ENCODE measurements at places on chromosomes 2 and 18.

DNA sequence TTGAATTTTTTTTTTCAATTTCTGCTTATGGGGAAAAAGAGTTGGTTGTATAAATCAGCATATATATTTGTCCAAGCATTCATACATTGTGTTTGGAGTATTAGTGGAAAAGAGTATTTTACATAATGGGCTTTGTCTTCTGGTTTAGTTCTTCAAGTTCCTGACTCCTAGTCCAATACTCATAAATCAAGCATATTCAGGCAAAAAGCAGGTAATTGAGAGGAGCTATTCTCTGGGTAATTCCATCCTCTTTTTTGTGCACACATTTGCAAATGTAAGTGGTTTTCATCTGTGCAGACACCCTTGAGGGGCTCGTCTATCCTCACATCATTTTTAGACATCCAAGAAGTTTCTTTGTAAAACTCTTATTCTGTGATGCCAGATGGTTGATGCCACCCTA is 337.2 kb downstream of the ARHGAP15 start:
- DNase-seq, result no peak

DNA sequence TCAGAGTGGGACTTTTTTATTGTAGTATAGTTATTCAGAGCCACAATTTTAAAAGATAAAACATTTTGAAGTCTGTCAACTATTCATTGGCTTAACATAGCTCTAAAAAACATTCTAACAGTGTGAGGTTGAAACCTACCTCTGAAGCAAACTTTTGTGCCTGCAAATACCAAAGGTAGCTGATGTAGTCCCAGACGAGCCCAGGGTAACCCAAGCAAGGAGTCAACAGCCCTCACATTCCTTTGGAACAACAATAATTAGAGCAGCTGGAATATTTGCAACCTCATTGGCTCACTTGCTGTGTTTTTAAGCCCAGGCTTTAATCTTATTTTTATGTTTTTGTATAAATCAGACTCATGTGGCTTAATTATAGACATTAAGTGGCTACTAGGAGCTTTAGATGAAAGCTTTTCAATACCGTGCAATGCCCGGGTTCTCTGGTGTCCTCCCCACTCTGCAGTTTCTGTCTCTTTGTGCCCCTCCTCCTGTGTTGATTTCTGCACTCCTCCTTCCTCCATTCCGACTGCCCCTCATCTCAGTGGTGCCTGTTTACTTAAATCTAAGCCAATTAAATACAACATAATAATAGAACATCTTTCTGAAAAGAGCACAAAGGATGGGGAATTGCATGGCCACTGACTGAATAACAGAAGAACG is 157.9 kb upstream of the UNC80 start:
- no peak for DNase-seq

DNA sequence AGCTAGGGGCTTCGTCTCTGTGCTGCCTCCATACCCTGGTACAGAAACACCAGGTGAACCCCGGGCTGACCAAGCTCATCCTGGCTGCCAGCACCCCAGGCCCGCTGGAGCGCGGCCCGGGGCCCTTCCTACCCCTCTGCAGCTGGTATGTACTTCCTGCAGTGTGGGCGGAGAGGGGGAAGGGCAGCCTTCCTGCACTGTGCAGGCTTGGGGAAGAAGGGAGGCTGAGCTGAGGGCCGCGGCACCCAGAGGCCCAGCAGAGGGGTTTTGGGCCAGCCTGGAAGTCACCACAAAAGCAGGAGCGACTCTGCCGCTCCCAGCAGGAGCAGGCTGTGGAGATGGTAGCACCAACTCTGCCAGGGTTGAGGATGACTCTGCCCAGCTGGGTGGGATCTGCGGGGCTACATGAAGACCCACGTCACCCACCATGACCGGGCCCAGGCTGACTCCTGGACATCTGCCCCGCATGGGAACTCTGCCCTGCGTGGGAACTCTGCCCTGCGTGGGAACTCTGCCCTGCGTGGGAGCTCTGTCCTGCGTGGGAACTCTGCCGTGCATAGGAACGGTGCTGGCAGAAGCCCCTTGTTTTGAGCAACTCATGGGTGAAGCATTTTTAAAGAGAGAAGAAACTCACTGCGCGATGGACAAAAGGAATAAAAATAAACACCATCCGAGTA is 273.3 kb downstream of the NDUFA10 start:
- DNase-seq, result peak; percentile 17

DNA sequence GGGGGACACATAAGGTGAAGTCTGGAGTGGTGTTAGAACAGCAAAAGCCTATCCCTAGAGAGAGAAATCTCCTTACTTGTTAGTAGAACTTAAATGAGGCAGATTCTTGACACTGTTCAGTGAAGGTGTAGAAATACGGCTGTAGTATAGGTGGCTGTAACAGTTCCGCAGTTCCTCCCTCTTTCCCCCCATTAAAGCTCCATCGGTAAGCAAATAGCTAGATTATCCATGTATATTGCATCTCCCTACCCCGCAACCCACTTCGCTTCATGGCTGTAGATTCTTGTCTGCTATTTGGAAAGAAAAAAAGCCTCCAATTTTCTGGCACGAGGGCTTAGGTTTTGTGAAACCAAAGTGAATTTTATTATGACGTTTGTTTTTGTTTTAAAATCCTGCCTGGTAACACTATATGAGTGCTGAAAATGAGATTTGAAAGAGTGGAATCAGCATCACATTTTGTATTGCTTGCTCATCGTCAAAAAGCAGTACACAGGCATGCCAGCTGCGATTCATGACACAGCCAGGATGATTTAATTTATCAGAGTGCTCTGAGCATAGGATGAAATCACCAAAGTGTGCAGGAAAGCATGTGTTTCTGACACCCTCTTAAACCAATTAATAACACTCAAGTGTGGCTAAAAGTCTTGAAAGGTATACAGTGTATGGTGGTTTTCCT is 1.4 kb downstream of the FAM171B start:
- no peak for DNase-seq

DNA sequence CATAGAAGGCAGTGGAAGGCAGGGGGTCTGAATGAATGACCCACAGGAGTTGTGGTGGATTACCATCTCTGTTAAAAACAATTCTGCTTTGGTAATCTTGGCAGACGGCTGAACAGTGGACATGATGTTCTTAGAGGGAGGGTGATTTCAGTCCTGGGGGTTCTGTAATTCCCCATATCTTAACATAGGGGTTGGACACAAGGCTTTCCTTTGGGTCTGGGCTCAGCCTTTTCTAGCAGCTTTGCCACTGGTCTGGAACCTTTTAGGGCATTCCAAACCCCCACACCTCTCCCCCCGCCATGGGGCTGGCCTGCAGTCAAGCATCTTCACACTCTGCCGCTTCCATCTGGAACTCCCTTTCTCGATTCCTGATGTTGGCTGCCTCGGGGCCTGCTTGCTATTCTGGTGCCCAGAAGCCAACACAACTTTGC is 50.3 kb downstream of the RPL37A start:
- DNase-seq, result no peak

DNA sequence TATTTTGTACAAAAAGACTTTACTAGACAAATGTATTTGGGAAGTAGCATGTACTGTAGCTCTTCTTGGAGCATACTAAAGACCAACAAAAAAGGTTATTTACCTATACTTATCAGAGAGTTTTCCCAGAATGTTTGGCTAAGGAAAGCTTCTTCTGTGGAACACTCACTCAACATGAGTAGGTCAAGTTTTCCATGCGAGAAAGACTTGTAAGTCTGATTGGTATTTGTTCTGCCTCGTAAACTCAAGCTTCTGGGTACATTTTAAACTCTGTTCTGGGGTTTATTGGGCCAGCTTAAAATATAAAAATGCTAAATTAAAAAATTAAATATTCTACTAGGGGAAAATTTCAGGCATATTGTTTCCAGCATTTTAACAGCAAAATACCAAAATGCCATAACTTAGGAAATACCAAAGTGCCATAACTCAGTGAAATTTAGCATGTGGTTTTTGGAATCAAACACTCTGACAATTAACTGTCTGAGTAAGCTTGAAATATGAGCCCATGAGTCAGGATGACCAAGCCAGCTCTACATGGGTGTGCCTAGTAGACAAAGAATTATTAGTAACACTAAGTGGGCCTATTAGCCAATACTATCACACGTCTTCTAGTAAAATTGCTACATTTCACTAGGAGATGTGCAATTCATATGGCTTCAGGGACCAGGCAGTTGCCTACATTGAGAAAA is 47.3 kb upstream of the SERPINE2 start:
- DNase-seq, result no peak

DNA sequence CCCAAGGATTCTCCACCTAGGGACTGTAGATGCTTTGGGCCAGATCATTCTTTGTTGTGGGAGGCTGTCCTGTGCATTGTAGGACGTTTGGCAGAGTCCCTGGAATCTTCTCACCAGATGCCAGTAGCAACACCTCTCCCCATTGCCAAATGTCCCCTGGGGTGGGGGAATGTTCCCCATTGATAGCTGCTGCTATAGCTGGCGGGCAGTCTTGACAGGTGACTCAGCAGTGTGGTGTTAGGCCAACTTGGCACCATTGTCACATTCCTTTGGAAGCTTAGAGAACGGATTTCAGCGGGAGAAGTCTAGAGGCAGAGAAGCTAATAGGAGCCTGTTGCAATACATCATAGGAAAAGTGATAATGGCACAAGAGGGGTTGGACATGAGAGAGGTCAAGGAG is 495.7 kb upstream of the SMIM21 start:
- no peak for DNase-seq

- DNase-seq, result no peak
These were observed 9.5 kb upstream of the NGEF start for GRCh38 chr2:233022561-233022960.

- no peak for DNase-seq
These were observed 164.9 kb downstream of the GFPT1 start for GRCh38 chr2:69221960-69222751.

GRCh38 chr18:32297579-32298170 is 107.8 kb downstream of the MEP1B start:
- no peak for DNase-seq

- no peak for DNase-seq
These were observed 184.0 kb downstream of the RIT2 start for GRCh38 chr18:42931491-42931890.

DNA sequence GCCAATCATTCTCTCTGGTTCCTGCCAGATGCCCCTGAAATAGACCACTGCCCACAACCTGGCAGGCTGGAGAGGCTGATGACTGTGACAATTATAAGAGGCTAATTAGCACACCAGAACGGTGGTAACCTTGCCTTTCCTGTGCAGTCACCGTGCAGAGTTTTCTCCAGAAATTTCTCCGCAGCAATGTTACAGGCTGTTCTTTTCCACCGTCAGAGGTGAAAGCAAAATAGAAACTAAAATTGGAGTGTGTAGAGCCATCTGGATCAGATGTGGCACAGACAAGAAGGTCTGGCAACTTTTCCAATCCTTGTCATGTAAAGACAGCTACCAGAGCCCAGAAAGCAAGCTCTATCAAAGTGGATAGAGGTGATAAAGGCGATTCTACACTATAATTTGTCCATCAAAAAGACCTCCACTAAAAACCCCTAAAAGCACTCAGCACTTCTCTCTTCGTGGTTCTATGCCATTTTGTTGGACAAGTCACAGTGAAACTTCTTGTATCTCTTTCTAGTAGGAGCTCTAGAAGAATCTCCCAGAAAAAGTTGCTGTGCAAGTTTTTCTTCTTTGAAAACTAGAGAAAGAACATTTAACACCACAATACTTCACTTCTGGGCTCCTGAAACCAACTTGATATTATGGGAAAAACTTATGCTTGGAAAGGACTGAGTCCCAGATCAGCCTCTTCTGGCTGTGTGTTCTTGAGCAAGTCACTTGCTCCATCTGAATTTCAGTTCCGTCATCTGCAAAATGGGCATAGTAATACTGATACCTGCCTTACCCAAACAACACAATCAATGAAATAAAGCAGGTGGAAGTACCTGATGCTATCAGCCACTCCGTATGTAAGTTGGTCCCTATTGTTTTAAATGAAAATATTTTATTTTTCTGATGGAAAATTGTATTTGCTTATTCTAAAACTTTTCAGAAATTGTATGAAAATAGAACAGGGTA is 295.6 kb upstream of the DLGAP1 start:
- no peak for DNase-seq

- DNase-seq, result no peak
These were observed 159.4 kb downstream of the CCDC148 start for GRCh38 chr2:158297120-158297519.

- no peak for DNase-seq
These were observed 558.7 kb upstream of the TNP1 start for GRCh38 chr2:217418544-217418943.

DNA sequence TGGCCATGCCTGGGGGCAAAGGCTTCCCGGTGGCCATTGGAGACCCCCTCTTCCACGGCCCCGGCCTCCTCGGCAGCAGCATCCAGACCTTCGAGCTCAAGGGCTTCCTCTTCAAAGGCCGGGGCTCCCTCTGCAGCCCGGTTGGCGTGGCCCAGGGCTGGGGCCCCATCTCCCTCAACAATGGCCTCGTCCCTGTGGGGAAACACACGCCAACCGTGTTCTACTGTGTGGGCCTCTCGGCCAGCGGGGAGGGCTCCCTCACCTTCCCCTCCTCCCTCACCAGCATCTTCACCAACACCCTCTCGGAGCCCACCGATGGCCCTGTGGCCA is 2.7 kb downstream of the RTP5 start:
- no peak for DNase-seq

DNA sequence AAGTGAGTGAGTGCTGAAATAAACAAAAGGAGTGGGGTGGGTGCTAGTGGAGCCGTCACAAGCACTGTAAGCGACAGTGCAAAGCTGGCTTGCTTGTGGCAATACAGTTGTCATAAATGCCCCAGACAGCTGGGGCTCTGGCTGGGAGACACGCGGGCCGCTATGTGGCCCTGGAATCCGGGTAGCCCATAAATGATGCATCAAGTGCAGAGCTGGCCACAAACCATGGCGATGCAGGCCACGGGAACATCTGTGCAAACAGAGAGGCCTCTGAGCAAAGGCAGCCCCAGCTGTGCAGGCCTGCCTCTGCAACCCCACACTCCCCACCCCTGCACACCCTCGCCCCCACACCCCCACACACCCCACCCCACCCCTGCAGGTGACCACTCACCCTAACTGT is 349.2 kb upstream of the ID2 start:
- DNase-seq, result no peak

DNA sequence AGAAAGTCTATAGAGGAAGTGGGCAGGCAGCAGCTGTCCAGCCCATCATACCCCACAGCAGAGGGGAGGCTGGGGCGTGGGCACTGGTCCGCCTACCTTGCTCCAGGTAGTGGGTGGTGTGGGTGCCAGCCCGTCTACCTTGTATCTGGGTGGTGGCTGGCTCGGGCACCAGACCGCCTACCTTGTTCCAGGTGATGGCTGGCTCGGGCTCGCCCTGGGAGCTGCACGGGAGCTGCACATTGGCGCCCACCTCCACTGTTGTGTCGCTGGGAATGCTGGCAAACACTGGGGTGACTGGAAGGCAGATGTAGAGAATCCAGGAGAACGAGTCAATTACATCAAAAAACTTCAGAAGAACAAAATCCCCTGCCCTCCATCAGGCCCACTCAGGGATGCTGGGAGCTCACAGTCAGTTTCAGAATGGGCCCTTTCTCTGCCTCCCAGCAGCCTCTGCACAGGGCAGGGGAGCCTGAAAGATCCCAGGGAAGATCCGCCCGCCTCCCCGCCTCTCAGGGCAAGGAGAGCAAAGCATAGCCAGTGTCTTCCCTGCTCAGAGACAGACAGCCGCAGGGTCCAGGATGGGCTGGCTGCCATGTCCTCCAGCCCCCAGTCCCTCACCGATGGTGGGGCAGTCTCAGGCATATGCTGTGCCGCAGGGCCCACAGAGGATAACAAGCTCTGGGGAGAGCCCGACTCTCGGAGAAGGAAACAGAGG is 82.3 kb downstream of the PXDN start:
- no peak for DNase-seq
